ENCODE measurements at places on chromosomes 13 and 19. TPM values are rescaled to one million over a fixed set of nuclear protein-coding genes. Genes with fewer than 3 reads are reported as not detected.
A peak's percentile ranks its signal among the peaks of the same experiment; 100 is the strongest.

DNA sequence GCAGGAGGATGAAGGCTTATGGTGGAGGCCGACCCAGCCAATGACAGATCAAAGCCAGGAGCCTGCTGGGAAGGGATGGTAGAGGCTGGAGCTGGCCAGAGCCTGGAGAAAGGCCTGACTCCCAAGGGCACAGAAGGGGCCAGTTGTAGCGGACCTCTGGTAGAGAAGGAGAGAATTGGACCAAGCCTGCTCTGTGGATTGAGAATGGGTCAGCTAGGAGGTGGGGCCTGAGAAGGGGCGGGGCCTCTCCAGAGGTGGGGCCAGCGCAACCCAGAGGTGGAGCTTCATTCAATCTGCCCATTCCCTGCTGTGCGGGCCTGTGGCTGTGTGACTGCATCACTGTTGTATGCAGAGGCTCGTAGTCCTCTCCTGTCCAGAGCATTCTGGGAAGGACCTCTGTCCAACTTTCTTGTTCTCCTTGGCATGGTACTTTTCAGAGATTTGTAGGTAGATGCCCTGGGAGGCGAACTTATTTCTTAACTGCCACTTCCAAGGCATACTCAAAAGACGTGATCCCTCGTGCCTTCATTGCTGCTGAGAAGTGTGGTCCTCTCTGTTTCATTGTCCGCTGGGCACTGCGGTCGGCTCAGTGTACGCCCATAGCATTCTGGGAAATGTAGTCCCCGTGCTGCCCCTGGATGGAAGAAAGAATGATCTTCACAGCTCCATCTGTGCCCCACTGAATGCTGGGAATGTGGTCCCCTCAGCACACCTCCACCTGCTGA is 6.7 kb downstream of the GRIN2D start:
- DNase-seq, result no peak

GRCh38 chr13:66424422-66424821 is 805.7 kb downstream of the PCDH9 start:
- DNase-seq, result no peak

DNA sequence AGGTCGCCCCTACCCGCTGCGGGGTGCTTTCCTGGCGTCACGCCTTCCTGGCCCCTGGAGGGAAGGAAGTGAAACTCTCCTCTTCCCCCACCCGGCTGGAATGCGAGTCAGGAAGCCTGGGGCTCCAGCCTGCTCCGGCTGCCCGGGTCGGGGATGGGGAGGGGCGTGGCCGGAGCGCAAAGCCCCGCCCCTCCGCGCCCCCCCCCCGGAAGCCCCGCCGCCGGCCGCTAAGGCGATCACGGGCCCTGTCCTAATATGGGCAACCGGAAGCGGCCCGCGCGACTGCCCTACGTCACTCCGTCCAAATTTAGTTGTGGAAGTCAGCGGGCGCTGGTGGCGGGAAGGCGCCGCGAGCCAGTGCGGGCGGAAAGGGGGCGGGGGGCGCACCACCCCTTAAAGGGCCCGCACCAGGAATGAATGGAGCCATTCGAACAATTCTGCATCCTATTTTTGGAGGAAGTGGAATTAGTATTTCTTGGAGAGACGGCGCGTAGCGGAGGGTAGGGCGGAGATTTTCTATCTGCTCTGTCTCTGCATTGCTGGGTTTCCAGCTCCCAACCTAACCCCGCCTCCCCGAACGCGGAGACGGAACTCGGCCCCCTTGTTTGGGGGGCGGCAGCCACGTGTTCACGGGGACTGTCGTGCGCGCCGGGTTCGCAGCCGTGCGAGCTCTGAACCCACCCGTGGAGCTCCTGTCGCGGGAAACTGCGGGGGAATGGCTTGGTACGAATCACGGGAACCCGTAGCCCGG is 1.6 kb downstream of the IER2 start:
- peak; percentile 87 for DNase-seq

DNA sequence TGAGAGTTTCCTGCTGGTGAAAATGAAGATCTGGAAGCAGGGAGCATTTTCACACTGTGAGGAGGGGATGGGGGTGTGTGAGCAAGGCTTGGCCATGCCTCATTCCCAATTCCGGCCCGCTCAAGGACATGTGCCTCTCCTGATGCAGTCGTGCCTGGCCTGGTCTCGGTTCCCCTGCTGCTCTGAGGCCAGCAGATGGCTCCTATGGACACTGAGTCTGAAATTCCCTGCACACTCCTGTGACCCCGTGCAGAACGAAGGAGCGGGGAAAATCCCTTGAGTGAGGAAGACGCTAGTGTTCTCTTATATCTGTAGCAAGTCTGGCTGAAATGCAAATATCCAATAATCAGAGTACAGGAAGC is 363 bp upstream of the ZNF763 start:
- DNase-seq, result no peak

DNA sequence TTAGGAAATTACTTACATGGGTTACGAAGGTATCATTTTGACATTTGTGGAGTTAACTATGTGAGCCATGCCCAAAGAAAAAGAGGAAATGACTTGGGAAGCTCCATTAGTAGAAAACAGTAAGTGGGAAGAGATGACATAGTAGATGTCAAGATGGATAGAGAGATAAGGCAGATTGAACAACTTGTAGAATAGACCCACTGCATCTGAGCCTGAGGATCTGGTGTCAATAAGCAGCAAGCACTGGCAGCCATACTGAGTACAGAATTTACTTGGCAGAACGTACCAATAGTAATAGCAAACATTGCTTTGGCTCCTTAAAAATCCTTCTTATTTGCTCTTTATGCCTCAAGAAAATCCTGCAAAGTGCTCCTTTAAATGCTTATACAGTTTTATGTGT is 203.8 kb downstream of the GPC6 start:
- no peak for DNase-seq

GRCh38 chr13:30456290-30456689 is 9.4 kb downstream of the HMGB1 start:
- DNase-seq, result no peak

- no peak for DNase-seq
These were observed 29.5 kb downstream of the CCDC8 start for GRCh38 chr19:46383846-46384245.

DNA sequence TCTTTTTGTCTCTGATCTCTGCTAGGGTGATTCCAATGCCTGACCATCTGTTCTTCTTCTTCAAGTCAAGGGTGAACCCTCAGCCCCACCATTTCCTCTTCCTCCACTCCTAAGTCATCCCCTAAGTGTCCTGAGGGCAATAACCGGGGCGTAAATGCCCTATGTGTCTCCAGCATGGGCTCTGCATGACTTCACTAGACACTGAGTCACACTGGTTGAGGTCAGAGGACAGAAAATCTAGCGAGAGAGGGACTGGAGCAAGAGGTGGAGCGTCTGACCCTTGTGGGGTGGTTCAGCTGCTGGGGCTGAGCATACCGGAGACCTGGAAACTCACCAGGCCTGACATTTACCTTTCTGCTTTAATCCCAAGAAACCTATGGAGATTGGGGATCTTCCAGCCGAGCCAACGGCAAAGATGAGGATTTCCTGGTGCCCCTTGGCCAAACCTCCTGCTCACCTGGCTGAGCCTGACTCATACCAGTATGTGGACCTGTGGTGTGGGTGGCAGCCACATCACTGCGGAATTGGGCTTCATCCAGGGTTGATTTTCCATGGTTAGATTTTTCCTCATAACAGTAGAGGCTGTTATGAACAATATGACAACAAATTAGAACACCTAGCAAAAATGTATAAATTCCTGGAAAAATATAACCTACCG is 26.9 kb downstream of the SCGB2B2 start:
- no peak for DNase-seq

DNA sequence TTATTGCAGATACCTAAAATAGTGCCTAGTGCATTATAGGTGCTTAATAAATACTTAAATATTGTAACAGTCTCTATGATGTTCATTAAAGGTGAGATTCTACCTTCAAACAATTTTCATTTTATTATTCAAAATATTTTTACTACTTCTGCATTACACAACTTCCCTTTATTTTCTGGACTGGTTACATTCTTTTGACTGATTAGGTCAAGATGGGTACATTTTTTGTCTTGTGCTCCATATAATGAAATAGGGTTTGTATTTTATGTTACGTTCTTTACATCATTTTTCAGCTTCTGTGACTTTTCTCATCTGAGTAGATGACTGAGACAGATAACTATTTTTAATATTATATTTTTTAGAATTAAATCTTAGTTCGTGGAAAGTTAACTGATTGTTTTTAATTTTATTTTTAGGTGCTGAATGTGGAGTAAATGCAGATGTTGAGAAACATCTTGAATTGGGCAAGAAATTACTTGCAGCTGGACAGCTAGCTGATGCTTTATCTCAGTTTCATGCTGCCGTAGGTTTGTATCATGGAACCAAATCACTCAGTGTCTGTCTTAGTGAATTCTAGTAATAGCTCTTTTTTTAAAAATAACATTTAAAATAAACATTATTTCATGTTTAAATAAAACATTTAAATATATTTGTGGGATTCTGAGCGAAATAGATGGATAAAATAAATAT is 32.0 kb downstream of the DNAJC3 start:
- DNase-seq, result no peak

DNA sequence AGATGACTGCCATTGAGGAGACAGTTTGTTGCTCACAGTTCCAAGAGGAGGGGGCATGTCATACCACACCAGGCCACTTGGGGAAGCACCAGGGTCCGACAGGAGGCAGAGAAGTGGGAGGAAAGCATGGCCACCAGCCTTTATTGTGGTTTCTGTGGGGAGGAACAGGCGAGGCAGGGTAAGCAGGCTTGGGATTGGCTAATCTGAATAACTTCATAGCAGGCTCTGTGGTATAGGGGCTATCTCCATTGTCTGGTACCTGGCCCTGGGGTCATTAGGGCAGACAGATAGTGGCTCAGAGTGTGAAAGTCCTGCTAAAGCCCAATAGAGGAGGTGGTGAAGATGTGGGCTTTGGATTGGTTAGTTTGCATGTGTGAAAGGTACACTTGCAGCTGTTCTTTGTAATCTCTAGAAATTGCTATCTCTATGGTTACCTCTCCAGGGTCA is 35.5 kb downstream of the CBY2 start:
- no peak for DNase-seq

DNA sequence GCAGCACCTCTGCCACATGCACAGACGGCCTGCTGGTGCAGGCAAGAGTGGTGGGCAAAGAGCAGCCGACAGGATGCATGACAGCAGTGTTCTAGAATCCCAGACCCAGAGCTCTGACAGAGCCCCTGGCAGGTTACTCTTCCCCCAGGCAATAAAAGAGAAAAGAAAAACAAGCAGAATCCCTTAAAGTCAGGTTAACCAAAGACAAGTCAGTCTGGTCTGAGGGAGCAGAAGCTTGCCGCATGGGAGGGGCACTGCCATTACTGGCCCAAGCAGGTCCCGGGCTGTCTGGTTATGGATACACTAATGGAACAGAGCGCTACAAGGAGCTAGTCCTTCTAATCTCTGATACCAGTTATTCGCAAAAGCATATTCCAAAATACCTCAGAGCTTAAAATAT is 36.1 kb upstream of the DOCK9 start:
- no peak for DNase-seq

- no peak for DNase-seq
These were observed 303.1 kb downstream of the IRS2 start for GRCh38 chr13:109483284-109483683.

GRCh38 chr13:65063753-65064152 is 2166.4 kb downstream of the PCDH9 start:
- no peak for DNase-seq

GRCh38 chr13:71806886-71807285 is 60.1 kb downstream of the DACH1 start:
- DNase-seq, result no peak

GRCh38 chr19:32349051-32349450 is 3.6 kb downstream of the ZNF507 start:
- no peak for DNase-seq

DNA sequence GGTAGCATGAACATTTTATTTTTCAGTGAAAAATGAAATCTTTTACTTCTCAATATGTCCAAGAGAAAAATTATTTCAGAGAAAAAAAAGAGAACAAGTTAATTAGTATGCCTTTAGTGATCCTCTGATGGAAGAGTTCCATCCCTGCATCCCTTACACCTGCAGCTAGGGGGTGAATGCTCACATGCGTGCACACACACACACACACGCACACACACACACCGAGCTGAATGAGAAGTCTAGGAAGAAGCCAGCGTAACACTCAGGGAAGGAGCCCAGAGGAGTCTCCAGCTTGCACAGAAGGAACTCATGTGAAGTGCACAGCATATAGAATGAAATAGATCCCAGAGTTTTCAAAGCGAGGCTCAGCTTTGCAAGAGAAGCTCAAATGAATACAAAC is 510.5 kb downstream of the IRS2 start:
- DNase-seq, result no peak

- no peak for DNase-seq
These were observed 33.4 kb downstream of the CAB39L start for GRCh38 chr13:49410477-49410876.

- DNase-seq, result no peak
These were observed 13.1 kb downstream of the UPF1 start for GRCh38 chr19:18844806-18845329.

GRCh38 chr13:42788601-42789000 is 7.2 kb downstream of the FAM216B start:
- no peak for DNase-seq

- no peak for DNase-seq
These were observed 581.6 kb upstream of the SGCG start for GRCh38 chr13:22599156-22599555.

PROZ gene
- total RNA-seq, result not detected

RYR1 gene
- 1.9 TPM for total RNA-seq

PSG6 gene
- not detected for total RNA-seq

RASIP1 gene
- total RNA-seq, result 11.3 TPM

TMEM38A gene
- total RNA-seq, result 1.4 TPM

ZNF761 gene
- total RNA-seq, result 16.8 TPM

CCDC8 gene
- 3.8 TPM for total RNA-seq

STX10 gene
- total RNA-seq, result 60.6 TPM

Measured in omental fat pad (tissue), 4 donors.